ENCODE measurements at places on chromosomes 4 and X.

GRCh38 chr4:8461616-8462015 is 21.0 kb downstream of the TRMT44 start:
- DNase-seq = no peak

GRCh38 chr4:129543299-129543698 is 447.3 kb downstream of the C4orf33 start:
- DNase-seq = no peak

GRCh38 chrX:111759686-111760085 is 78.7 kb downstream of the ALG13 start:
- no peak for DNase-seq

DNA sequence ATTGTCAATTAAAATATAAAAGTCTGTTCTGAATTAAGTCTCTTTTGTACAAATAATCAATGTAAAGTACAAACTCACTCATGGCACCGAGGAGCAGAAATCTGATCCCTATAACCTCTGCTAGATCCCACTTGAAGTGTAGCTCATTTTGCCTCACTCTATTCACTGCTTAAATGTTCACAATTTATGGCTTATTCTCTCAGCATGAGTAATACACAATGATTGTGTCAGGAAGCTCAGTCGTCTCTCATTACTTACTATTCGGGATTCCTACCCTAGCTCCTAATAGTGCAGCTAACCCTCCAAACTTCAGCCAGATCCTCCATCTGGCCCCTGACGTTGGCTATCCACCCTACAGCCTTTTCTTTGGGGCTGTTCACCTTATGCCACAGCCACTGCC is 4.7 kb upstream of the AMMECR1 start:
- DNase-seq = no peak

GRCh38 chr4:41569961-41570360 is 32.0 kb downstream of the LIMCH1 start:
- DNase-seq = no peak

DNA sequence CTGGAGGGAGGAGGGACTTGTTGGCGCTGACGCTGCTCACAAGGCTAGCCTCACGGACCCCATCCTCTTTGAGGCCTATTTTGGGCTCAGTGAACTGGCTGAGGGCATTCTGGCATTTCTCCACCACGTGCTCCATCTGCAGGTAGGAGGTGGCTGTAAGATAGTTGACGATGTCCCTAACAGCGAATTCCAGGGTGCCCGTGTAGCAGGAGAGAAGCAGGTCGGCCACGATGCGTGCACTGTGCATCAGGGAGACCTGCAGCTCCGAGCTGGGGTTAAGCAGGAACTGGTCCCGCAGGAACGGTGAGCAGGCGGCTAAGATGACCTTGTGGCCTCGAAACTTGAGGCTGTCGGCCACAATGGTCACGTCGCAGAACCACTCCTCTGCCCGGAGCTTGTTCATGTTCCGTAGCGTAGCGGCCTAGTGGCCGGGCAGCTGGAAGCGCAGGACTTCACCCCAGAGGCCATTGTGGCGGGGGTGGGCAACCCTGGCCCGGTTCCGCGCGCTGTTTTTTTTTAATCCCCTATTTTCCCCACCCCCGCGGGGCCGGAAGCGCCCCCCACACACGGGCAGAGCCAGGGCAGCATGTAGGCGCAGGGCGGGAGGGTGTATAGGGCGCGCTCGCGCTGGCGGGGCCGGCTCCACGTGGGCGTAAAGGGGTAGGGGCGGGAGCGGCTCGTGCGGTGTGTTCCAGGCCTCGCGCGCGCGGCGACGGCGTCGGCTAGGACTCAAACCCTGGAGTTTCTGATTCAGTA is 73.2 kb downstream of the UBE2K start:
- DNase-seq = no peak

DNA sequence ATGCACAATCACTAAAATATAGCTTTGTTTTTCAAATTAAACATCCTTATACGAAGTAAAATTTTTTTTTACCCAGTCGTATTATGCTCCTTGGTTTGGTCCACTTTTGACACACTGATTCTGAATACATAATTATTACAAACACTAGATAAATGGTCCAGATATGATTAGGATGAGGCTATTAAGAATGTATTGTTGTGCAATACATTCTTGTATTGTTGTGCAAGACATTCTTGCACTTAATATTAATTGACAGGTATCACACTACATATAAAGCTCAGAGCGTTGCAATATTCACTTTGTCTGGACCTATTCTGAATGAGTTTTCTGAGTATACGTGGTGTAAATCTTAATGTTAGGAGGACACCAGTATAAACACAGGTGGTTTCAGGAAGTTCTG is 464.0 kb downstream of the CFAP47 start:
- no peak for DNase-seq

GRCh38 chr4:169175035-169175434 is 95.7 kb downstream of the SH3RF1 start:
- no peak for DNase-seq

DNA sequence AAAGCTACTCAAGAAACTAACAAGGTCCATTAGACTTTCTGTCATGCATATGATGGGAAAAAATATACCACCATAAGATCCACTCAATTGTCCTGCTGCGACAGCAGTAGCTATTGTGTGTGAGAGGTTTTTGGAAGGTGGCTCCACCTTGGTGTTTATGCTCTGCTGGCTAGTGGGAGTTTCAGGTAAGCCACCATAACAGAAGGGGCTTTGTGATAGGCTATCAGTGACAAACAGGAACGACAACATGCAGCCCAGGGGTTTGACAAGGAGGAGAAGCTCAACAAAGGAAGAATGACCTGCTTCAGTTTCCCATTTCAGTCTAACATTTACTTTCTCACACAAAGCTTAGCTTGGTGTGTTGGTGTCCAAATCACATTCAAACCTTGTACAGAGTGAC is 182.6 kb downstream of the ATOH1 start:
- no peak for DNase-seq

DNA sequence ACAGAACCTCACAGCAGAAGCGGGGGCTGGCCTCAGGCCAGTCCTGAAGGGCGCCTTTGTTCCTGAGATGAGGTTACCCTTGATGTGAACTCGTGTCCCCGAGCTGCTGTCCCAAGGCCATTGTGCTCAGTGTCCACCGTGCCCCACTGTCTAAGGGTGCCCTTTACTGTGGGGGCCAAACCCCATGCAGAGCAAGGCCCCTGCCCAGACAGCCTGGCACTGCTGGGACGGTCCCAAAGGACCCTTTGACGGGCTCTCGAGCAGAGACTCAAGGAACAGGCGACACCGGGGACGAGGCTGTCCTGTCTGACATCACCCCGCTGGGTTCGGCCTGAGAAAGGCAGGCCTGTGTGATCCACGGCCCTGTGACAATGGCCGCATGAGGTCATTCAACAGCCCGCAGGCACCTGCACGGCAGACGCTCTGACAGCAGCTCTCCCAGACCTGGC is 100.6 kb downstream of the ABLIM2 start:
- no peak for DNase-seq

GRCh38 chr4:87848622-87849351 is 16.0 kb downstream of the MEPE start:
- DNase-seq = no peak

DNA sequence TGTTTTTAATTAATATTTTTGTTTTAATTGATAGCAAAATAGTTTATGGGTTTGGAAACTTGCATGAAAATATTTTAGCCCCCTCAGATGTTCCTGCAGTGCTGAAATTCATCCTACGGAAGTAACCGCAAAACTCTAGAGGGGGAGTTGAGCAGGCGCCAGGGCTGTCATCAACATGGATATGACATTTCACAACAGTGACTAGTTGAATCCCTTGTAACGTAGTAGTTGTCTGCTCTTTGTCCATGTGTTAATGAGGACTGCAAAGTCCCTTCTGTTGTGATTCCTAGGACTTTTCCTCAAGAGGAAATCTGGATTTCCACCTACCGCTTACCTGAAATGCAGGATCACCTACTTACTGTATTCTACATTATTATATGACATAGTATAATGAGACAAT is 40.4 kb downstream of the MAP7D3 start:
- DNase-seq = no peak

DNA sequence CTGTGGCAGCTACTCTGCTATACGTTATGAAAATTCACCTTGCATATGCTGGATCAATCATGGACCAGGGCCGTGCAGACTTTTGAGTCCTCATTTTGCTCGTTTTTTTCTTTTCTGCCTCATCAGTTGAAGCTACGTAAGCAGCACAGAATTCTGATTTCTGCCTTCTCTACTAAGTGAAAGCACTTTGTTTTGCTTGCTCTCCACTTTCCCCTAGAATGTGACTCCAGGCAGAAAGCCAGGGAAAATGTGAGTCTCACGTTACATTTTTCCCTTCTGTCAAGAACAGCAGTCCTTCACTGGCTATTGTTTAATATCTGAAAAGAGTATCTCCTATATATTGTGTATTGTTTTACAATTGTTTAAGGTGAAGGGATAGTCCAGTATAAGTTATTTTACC is 1840.1 kb downstream of the PCDH7 start:
- no peak for DNase-seq

All from activated CD4-positive, alpha-beta T cell treated with anti-CD3 and anti-CD28 coated beads for 1 hour (primary cell).